Right ventricle myocardium superior (tissue), 1 donor: ENCODE measurements at places on chromosomes 7 and 10. TPM values are rescaled to one million over a fixed set of nuclear protein-coding genes. Genes with fewer than 3 reads are reported as not detected.

GRCh38 chr10:80173466-80173865, 31.9 kb downstream of the ANXA11 start:
- no peak for DNase-seq

GRCh38 chr7:112866424-112866823, 76.2 kb upstream of the TMEM168 start:
- no peak for DNase-seq

HYCC1 gene
- 35.0 TPM for total RNA-seq

RPP30 gene
- total RNA-seq, result 27.4 TPM

GRCh38 chr10:6486309-6486708, 93.8 kb downstream of the PRKCQ start:
- DNase-seq, result no peak
